ENCODE measurements at places on chromosomes 1 and 21. TPM values are rescaled to one million over a fixed set of nuclear protein-coding genes. Genes with fewer than 3 reads are reported as not detected.

The VWA5B1 gene
- 0.58 TPM for total RNA-seq

The SPATA45 gene
- total RNA-seq = not detected

The AADACL4 gene
- total RNA-seq = 0.37 TPM

- DNase-seq = no peak
These were observed 36.4 kb downstream of the DENND1B start for GRCh38 chr1:197738927-197739326.

DNA sequence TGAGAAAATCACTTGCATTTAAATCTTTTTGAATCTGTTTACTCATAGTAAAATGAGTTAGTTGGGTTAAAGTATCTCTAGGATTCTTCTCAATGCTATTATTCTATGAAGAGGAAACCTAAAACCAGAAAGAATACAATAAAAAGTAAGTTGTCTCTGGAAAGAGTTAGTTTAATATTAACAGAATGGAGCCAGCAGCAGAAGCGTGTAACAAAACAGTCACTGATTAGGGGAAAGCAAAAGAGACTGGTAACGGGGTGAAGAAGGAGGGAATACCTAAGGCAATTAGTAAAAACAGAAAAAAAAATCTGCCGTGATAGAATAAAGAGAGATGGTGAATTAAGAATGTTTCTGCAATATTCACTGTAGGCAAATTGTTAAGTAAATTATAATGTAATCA is 60.0 kb downstream of the NRDC start:
- no peak for DNase-seq

- no peak for DNase-seq
These were observed 25.6 kb downstream of the LRRC71 start for GRCh38 chr1:156945881-156946661.

DNA sequence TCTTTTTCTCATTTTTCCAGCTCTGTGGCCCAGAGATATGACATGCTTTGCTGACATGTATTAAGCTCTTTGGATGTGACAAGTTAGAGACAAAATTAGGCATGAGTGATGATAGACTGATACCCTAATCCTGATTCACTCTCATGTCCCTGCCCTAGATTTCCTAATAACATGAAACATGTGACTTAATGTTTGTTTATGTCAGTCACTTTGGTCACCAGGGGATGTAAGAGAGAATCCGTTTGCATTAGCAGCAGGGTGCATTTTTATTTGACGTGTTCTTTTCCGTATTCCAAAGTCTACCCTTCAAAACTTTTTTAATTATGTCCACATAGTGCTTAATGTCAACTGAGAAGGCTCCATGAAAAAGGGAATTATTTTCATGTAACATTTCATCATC is 192.4 kb downstream of the HMCN1 start:
- no peak for DNase-seq

DNA sequence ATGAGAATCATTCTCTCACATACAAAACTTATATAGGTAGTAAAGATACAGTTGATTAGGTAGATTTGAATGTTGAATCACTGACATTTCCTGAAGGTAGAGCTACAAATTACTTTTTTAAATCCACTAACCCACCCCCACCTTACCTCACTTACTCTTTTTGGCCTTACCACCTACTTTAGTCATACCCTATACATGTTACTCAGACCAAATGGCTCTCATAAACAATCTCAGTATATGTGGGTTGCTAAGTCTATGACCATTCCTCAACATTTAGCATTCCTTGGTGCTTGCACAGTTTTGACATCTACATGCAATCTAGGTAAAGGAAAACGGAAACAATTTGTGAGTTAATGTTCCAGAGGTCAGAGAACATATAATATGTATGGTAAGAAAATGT is 26.3 kb downstream of the SYDE2 start:
- DNase-seq = no peak

- DNase-seq = no peak
These were observed 108.9 kb downstream of the NOS1AP start for GRCh38 chr1:162178432-162178831.

DNA sequence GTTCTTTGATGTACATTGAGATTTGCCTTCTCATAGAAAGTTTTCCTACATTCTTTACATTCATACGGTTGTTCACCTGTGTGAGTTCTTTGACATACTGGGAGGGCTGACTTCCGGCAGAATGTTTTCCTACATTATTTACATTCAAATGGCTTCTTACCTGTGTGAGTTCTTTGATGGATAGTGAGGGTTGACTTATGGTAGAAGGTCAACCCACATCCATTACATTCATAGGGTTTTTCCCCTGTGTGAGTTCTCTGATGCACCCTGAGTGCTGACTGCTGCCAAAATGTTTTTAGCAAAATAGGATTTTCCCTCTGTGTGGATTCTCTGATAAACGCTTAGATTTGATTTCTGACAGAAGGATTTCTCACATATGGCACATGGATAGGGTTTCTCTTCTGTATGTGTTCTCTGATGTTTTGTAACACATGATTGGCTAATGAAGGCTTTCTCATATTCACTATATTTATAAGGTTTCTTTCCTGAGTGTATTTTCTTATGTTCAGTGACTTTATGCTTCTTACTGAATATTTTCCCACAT is 37.7 kb downstream of the JMJD4 start:
- DNase-seq = no peak

- DNase-seq = no peak
These were observed 947.5 kb downstream of the BRINP3 start for GRCh38 chr1:189530162-189530561.

Data from urinary bladder (tissue), 4 donors.